ENCODE measurements at places on chromosomes 11 and 22.

GRCh38 chr11:127640561-127641451, 640.2 kb upstream of the KIRREL3 start:
- no peak for DNase-seq

GRCh38 chr11:130916238-130916855, at the start of gene SNX19:
Gene SNX19, minus strand, starts transcription at chr11:130916479. Its CDS starts 540 bp downstream, at chr11:130915939.
- DNase-seq = peak; percentile 89

DNA sequence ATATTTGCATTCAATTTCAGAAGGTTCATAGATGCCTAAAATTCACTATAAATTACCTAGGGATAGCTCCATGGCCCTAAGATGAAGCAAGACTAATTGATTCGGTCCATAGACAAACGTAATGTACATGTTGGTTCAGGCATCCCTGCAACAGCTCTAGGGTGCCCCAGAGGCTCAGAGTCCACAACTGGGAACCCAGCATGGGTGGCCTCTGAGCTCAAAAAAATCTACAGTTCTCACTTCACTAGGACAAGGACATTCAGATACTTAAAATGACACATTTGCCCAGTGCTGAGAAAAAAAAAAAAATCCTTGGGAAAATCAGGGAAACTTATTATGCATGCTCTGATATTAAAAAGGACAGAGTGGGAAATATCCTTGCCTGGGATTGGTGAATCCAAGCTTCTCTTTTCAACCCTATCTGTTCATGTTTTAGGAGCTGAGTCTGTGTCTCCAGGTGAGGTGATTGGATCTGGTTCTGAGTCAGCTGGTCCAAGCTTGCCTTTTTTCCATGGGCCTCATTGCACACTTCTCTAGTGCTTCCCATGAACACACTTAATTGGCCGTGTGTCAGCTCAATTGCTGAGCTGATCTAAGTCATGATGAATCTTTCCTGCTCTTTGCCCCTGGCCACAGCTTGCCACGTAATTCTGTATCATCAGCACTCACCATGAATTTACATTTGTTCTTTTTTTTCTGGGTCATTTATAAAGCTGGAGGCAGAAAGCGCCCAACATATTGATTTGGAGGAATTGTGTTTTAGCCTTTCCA, 116.3 kb upstream of the RCN1 start:
- DNase-seq = no peak

DNA sequence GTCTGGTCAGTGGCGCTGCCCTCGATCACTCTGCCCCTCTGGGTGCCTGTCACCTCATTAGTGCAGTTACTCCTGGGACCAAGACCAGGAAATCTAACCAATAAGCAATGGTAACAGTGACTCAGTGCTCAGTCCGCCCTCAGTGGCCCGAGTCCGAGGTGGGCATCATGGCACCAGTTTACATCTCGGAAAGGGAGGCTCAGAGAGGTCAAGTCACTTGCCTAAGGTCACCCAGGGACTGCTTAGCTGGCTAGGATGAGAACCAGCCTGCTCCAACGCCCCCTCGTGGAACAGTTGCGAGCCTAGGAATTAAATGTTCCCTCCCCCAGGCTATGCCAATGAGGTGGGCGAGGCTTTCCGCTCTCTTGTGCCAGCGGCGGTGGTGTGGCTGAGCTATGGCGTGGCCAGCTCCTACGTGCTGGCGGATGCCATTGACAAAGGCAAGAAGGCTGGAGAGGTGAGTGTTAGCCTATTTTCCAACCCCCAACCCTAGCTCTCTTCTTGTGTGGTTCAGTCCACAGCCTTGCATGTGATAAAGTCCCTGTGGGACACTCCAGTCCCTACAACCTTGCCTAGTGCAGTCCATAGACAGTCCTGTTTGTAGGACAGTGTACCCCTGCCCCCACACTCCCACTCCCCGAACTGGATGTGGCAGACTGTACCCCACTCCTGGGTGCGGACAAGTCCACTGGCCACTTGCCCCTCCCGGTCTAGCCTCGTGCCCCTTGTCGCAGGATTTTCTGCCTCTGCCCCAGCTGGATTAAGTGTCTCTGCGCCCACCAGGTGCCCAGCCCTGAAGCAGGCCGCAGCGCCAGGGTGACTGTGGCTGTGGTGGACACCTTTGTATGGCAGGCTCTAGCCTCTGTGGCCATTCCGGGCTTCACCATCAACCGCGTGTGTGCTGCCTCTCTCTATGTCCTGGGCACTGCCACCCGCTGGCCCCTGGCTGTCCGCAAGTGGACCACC, 1.1 kb downstream of the MTFP1 start:
- peak; percentile 74 for DNase-seq

DNA sequence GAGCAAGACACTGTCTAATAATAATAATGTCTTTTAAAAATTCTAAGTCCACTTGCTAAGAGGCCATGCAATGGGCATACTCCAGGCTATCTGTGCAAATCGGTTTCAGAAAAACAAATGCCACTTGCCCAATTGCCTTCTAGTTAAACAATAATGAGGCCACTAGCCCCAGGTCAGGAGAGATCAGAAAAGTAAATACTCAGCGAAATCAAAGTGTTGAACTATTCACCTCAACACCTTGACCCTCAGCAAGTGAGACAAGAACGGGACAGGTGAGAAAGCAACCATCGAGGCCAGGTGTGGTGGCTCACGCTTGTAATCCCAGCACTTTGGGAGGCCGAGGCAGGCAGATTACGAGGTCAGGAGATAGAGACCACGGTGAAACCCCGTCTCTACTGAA, 72.3 kb upstream of the SYN3 start:
- no peak for DNase-seq

DNA sequence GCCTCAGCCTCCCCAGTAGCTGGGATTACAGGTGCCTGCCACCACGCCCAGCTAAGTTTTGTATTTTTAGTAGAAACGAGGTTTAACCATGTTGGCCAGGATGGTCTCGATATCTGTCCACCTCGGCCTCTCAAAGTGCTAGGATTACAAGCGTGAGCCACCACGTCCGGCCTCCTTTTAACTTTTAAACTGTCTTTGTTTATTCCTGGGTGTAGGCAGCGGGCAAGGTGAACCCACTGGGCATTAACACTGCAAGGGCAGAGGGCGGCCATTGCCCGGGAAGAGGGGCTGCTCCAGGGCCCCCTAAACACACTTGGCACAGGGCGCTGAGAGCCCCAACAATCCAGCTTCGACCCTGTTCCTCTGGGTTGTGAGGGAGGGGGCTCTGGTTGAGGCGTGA, 693.6 kb downstream of the BRD1 start:
- DNase-seq = no peak

- peak; percentile 51 for DNase-seq
Measured at GRCh38 chr22:23178512-23179254, 1.6 kb upstream of the BCR start.

- DNase-seq = no peak
Measured at GRCh38 chr11:64890522-64890939, 12.1 kb upstream of the EHD1 start.

DNA sequence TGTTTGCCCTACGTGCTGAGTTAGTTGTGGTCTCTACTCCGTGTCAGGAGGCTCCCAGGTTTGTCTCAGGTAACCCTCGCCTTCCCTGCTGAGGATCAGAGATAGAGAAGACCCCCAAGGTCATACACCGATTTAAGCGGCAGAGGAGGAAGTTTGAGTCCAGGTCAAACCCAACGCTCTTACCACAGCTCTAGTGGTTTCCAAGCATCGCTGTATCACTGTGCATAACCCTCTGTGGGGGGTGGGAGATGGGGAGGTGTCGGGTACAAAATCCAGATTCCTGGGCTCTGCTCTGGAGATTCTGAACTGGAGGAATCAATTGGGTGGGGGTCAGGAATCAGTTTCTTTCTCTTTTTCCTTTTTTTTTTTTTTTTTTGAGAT, 627 bp downstream of the DNAJC4 start:
- no peak for DNase-seq
